ENCODE measurements at places on chromosomes 1 and 21. TPM values are rescaled to one million over a fixed set of nuclear protein-coding genes. Genes with fewer than 3 reads are reported as not detected.

The MFSD2A gene
- 75.9 TPM for total RNA-seq

- DNase-seq: no peak
These were observed 4.1 kb downstream of the TAGLN2 start for GRCh38 chr1:159921251-159921650.

- DNase-seq: no peak
These were observed 126.1 kb downstream of the GDAP2 start for GRCh38 chr1:117803318-117803717.

GRCh38 chr1:63622849-63623566 is 29.8 kb downstream of the PGM1 start:
- DNase-seq: no peak

DNA sequence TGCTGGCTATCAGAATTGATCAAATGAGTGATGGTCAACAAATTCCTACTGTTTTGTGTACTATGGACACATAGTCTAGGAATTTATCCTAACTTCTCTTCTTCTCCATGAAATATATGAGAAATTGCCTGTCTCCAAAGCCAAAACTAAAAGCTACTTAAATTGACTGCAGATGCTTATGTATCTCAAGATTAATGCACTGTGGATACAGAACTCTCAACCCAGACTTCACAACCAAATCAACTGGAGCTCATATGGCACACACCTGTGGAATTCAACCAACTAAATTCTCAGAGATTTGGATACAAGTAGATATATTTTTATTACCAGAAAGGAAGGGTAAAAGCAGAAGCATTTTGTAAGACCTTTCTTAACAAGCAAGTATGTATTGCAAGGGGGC is 566.1 kb downstream of the LTN1 start:
- DNase-seq: no peak

Measured in omental fat pad (tissue), 4 donors.